ENCODE measurements at places on chromosomes 5 and 9.
A peak's percentile ranks its signal among the peaks of the same experiment; 100 is the strongest.

DNA sequence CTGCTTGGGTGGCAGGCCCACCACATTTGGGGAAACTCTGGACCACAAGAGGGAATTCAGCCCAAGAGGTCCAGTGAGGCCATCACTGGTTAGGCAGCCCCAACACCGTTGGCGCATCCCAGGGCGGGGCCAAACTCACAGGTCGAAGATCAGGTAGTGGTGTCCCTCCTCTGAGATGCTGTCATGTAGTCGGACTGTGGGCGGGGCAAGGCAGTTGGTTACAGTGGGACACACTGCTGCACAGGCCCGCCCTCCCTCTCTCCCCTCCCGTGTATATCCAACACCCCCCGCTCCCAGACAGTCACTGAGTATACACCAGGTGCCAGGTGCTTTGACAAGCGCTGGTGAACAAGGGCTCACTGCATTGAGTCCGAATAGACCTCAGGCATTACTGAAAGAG lies 32.1 kb downstream of the CAMK2A start:
- DNase-seq = no peak

DNA sequence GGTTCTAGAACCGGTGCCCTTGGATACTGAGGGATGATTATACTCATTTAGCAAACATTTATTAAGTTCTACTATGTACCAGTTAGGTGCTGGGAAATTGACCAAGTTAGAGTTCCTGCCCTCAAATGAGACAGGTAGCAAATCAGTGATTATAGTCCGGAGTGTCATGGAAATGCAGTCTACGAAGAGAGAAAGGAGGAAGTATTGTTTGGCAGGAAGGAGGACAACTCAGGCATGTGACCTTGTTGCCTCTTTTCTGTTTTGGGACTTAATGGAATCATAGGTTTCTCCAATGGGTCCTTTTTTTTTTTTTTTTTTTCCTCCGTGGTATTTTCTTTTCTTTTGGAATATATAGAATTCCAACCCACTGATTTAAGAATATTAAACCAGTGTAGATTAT lies 28.0 kb downstream of the OSTF1 start:
- DNase-seq = no peak

- no peak for DNase-seq
These were observed 49.7 kb downstream of the FAM174A start for GRCh38 chr5:100584889-100585288.

GRCh38 chr9:129857207-129857606 lies 21.9 kb downstream of the USP20 start:
- no peak for DNase-seq

DNA sequence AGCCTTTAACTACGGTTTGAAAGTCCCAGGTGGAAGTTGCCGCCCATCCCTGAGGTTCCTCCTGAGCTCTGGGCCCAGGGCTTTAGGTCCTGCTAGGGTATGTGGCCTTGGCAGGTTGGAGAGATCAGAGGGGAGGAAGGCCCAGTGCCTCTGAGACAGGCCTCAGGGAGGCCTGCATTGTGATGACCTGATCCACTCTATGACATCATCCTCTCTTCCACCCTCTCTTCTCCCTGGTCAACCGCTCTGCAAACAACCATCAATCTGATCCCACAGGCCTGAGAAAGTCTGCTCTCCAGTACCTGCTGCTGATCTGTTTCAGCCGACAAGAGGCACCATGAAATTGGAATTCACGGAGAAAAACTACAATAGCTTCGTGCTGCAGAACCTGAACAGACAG lies at the start of gene CCIN:
TSS of gene CCIN (plus strand) at position 223 of the 400 bp plus-strand sequence. CDS start at position 338, 115 bp downstream.
- DNase-seq = no peak

DNA sequence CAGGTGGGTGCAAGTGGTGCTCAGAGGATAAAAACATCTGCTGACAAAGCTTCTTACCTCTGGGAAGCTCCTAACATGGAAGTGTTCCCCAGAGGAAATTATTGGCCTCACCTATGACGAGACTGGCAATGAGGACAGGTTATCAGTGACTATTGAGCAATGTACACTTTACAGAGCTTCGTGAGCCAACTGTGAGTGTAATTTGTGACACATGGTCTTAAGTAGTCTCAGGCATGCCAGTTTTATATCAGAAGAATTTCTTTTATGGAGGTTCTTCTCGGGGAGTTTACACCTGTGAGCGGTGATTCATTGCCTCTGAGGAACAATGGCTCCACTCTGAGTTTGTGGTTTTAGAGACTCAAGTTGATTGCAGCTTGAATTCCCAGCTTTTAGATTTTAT lies 11.3 kb downstream of the ANKDD1B start:
- DNase-seq = no peak

DNA sequence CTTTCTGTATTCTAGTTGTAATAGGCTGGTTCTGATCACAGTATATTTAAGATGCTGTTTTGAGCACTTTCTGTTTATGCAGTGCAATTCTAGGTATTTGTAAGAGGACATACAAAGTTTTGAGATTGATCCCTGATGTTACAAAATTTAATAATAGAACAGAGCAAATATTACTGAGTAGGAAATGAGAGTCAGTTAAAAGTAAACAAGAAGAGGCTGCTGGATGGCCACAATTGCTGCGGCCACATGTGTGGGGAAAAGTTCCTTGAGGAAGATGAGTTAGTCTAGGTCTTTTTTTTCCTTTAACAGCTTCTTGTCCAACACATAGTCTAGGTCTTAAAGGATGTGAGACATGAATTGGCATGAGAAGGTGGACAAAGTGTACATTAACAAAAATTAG lies 11.3 kb downstream of the EHMT1 start:
- DNase-seq = no peak

GRCh38 chr5:140546851-140547507 lies 483 bp upstream of the EIF4EBP3 start:
- DNase-seq = peak; percentile 34

DNA sequence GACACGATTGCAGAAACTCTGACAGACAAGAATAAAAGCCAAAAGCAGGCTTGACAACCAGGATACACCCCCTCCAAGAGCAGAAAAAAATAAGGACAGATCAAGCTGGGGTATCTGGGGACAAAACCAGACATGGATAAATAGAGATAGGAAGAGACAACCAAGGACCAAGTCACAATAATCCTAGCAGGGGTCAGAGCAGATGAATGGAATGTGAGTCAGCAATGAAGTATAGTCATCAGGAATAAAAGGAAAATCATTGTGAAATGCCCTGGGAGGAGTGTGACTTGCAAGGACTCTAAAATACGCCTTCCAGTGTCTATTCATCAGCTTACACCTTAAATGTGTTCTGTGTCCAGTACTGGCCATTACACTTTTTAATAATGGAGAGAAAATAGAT lies 206.8 kb downstream of the CAAP1 start:
- no peak for DNase-seq

DNA sequence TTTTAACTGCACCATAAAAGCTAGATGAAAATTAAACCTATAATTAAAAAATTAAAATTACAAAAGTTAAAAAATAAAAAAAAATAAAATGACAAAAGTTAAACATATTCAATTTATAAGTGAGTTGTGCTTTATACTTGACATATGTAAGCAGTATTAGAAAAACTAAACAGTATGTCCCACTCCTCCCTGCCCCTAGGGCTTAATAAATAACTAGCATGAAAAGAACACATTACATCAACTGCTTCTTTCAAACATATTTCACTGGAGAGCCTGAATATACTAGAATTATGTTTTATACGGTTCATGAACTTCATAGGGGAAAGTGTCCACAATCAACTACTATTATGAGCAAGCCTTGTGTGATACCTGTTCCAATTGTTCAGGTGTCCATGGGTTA lies 47.6 kb downstream of the ECPAS start:
- no peak for DNase-seq

GRCh38 chr5:68200288-68200687 lies 15.3 kb upstream of the PIK3R1 start:
- DNase-seq = no peak

DNA sequence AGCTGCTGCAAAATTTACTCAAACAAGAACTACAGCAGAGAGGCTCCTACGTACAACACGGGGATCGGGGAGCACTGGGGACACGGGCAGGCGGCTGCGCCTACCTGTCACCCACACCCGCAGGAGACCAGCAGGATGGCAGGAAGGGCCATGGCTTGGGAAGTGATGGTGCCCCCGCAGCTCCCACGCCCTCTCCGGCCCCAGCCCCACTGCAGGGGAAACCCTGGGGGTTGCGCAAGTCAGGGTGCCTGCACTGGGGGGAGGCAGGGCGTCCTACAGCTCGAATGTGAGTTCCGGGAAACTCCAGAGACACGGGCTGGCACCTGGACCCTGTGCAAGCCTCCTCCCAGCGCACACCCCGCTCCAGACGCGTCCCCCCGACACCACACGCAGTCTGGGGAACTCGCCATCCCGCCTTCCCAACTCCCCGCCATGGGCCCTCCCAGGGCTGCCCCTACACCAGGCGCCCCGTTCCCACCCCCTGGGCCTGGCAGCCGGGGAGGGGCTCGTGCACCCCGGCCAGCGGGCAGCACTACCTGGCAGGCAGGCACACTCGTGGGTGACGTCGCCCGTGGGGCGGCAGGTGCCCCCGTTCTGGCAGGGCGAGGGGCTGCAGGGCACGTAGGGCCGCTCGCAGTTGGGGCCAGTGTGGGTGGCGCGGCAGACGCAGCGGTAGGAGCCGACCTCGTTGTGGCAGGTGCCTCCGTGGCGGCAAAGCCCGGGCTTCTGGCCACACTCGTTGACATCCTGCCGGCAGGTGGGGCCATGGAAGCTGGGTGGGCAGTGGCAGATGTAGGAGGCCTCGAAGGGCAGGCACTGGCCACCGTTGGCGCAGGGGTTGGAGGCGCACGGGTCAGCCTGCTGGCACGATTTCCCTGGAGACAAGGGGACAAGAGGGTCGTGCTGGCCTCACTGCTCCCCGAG lies 23.3 kb downstream of the NOTCH1 start:
- DNase-seq = no peak

- DNase-seq = no peak
These were observed 283.3 kb upstream of the TUT7 start for GRCh38 chr9:86637515-86637914.

DNA sequence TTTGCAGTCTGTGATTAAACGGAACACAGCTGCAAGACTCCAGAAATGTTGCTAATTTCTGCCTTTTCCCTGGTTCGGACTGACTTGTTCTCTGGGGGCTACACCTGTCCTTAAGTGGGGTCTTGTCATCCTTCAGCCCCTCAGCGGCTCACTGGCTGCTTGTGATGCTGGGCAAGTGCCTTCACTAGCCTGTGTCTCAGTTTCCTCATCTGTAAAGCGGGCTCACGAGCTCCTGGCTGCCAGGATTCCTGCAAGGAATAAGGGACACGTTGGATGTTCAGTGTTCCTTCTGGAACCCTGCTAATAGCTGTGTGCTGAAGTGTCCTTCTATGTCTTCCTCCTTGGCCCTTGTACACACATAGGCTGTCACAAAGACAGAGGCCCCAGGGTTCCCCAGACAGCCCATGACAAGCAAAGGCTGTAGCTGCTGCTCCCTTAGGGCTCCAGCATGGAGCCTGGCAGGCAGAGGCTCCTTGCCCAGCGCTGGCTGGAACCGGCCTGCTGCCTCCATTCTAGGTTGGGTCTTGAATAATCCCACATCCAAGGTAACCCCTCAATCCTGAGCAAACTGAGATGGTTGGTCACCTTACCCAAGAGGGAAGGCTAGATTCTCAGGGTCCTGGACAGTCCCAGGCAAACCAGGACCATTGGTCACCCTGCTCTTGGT lies 116.1 kb downstream of the GAPVD1 start:
- DNase-seq = no peak

- peak; percentile 100 for DNase-seq
These were observed 98.0 kb upstream of the PITX1 start for GRCh38 chr5:135131801-135132680.

DNA sequence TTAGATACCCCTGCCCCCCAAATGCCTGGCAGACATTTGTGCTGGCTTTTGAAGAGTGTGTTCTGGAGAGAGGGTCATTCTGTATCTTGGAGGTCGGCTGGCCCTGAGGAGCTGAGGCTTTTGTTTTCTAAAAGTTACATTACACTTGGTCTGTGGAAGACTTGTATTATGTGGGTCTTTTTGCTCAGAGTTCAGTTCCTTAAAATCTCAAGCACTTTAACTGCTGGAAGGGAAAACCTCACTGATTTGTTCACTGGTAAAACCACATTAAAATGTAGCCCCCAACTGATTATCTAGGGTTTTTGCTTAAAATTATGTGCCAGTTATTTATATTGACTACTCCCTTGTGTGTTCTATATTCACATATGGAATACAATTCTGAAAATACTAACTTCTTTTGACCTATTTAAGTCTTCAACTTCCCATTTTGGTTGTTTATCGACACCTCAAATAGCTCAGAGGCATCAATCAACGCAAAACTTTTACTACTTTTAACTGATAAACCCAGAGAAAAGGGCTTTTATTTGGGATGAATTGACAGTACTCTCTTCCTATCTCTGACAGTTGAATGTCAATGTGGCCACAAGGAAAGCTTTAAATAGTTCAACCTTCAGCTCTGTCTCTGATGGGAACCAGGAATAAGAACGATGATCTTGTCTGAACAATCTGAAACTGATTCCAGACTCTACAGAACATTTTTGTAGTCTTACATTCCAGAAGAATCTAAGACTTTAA lies 54.0 kb upstream of the MAP3K1 start:
- no peak for DNase-seq

DNA sequence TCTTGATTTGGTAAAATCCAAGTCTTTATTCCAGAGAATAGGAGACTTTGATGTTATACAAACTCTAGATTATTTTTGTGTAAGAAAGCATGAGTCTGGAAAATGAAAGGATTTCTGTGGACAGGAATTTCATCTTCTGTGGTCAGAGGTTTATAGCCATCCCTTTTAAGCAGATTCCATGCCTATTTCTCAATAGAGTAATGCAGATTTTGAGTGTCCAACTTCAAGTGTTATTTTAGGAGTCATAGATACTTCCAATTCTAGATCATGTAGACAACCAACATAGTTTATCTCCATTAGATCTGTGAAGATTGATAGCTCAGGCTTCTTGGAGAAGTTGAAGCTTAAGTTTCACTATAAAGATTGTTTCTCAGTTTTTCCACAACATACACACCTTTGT lies 379.7 kb downstream of the PSAT1 start:
- DNase-seq = no peak

DNA sequence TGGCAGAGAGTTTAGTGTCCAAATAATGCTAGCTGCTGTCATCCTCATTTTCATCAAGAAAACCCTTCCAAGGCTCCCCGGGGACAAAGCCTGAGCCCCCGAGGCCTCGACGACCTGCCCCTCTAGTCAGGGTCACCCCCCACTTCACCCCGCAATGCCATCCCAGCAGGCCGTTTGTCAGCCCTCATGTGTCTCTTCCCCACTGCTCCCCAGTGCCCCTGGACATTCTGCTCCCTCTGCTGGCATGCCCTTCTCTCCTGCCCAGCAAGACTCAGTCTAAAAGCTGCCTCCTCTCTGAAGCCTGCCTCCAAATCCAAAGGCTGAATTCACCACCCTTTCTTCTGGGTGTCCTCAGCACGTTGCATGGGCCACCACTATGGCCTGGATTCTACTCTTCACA lies 59.3 kb downstream of the PAX5 start:
- DNase-seq = no peak

DNA sequence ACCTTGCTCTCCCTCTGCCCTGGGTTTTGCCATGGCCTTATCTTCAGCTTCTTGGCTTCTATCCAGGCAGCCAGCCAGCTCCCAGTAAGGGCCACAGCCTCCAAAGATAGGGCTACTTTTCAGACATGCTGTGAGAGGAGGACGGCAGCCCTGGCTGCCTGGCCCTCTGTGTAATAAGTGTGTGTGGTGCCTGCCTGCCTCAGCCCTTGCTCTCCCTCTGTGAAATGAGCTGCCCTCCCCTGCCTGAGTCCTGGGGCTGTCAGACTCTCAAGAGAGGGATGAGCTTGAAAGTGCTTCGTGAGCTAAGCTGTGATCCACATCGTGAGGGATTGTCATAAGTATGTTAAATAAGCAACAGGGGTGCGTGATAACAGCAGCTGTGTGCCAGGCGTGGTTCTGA lies 8.1 kb downstream of the NDST1 start:
- DNase-seq = peak; percentile 66

GRCh38 chr9:87556039-87556438 lies 58.4 kb downstream of the DAPK1 start:
- no peak for DNase-seq

All from MG63 (cell line).